Neural progenitor cell (in vitro differentiated cells): ENCODE measurements at places on chromosomes 12 and 14. TPM values are rescaled to one million over a fixed set of nuclear protein-coding genes. Genes with fewer than 3 reads are reported as not detected.

SOAT2 gene
- not detected in 2 replicates for total RNA-seq

DNA sequence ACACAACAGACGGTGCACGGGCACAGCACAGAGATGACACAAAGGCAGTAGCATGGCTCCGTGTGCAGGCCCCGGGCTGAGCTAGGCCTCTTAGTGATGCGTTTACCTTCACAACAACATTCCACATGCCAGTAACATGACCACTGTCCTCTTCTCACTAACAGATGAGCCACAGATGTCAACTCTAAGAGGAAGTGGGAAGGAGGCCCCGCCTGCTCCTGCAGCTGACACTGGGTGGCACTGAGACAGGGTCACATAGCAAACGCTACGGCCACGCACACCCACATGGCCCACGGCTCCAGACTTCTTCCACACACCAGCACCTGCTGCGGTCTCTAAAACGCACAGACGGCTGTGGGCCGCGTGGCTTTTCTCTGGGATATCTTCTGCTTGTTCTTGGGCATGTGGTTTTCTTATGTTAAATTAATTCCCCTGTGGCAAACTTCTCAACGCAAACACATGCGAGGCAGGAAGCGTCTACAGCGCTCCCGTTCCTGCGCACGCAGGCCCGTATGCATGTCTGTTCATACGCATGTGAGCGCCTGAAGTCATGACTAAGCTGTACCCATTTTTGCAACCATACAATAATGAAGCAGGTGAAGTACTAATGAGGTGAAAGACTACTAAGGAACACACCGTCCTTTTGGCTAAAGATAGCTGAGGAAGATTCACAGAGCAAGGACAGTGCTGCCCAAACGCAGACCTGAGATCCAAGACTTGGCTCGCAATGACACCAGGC, 26.8 kb downstream of the AMN start:
- no peak for DNase-seq

- DNase-seq, result no peak
Measured at GRCh38 chr12:130703733-130704375, 12.2 kb downstream of the RIMBP2 start.

- no peak for DNase-seq
Measured at GRCh38 chr14:51455041-51455835, 196.5 kb upstream of the FRMD6 start.

DNA sequence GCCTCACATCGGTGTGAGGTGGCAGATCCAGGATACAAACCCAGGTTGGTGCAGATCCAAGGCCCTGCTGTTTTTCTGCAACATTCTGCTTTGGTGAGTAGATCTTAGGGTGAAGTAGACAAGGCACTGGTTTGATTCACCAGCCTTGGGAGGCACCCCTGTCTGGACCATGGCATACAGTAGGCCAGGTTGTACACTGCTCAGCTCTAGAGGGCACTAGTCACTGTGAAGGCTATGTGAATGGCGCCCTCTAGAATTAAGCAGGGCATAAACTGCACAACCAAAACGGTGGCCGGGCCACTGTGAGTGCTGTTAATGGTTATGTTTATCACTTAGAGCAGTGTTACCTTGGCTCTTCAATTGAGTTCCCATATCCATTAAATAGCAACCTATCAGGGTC, 280.6 kb upstream of the PWP1 start:
- peak; percentile 59 for DNase-seq
